Camera-type eye (tissue), 1 donor: ENCODE measurements at places on chromosomes 12 and 14. TPM values are rescaled to one million over a fixed set of nuclear protein-coding genes. Genes with fewer than 3 reads are reported as not detected.

MIA2 gene
- 34.1 TPM for total RNA-seq

CACNA2D4 gene
- 49.8 TPM for total RNA-seq

CCDC184 gene
- total RNA-seq, result 4.4 TPM

LLPH gene
- 8.0 TPM for total RNA-seq

LGALS3 gene
- total RNA-seq, result 86.0 TPM

NYNRIN gene
- 47.5 TPM for total RNA-seq

WNT5B gene
- 34.6 TPM for total RNA-seq
